NCI-H1417 (cell line): ENCODE measurements at places on chromosomes 2 and 18.

DNA sequence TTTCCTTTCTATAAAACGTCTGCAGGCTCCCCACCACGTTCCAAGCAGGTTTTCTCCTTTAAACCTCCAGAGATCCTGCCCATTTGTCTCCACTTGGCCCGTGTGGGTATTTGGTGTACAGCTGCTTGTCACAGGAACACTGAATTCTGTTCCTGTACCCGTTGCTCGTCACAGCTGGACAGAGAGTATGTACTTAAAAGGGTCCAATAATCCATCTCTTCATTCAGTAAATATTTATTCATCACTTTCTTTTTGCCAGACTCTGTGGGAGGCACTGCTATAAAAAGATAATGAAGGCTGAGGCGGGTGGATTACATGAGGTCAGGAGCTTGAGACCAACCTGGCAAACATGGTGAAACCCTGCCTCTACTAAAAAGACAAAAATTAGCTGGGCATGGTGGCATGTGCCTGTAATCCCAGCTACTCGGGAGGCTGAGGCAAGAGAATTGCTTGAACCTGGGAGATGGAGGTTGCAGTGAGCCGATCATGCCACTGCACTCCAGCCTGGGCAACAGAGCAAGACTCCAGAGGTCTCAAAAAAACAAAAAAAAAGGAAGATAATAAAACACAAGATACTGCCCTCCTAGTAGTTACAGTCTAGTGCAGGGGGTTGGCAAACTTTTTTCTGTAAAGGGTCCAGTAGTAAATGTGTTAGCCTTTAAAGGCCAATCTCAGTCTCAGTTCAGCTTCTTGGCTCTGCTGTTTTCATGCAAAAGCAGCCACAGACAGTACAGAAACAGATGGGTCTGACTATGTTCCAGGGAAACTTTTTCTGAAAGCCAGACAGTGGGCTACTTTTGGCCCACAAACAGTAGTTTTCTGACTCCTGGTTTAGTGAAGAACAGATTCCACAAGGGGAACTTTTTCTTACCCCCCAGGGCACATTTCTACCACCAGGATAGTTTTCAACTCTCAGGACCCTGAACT lies 309.9 kb upstream of the RAB12 start:
- peak; percentile 72 for DNase-seq

DNA sequence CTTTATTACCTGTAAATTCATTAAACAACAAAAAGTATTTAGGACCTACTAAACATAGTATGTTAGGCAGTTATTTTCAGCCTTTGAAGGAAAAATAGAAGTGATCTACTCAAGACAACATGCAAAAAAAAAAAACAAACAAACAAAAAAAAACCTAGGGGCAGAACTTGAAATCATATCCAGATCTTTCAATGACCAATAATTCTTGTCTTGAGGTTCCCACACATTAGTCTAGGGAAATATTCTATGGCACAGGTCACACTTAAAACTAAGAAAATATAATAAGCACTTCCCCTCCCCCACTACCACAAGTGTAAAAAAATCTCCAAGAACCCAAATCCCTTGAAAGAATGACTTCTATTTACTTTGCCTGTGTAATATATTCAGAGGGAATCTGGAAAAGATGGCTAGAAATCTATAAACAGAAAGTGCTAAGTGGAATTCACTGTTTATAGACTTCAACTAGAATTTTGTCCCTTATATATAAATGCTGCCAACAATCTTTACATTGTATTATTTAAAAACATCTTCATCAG lies 3.5 kb downstream of the PELI1 start:
- no peak for DNase-seq

DNA sequence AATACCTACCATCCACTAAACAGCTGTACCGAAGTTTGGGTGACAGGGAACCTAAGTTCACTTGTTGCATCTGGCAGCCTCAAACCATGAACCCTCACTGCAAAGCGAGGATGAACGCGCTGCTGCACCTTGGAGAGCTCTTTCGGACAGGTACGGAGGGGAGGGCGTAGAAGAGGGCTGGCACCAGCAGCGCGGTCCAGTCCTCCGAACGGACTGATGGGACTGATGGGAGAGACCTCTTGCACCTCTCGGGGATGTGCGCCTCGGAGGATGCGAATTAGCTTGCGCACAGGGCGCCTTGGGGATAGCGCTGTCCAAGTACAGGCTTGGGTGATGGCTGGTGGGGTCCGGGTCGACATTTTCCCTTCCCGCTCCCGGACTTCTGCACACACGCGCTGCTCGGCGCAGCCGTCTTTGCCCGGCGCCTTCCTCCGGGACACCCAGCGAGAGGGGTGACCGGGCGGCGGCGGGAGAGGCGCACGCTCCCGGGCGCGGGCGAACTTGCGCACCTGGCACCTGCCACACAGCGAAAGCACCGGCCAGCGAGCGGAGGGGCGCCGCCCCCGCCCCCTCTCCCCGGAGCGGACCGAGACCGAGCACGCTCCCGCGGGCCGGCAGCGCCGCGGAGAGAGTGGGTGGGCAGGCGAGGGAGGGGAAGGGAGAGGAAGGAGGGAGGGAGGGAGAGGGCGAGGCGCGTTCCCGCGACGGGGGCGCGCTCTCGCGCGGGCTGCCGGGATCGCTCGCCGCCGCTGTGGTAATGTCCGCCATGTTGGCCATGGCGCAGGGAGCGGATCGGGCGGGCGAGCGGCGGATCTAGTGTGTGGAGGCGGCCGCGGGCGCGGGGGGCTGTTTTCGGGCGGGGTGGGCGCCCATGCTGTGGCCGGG lies at the start of gene EPC2:
Gene EPC2 (plus strand): TSS at position 754 of the 885 bp plus-strand sequence. CDS start 267 bp downstream, outside the sequence.
- peak; percentile 92 for DNase-seq

DNA sequence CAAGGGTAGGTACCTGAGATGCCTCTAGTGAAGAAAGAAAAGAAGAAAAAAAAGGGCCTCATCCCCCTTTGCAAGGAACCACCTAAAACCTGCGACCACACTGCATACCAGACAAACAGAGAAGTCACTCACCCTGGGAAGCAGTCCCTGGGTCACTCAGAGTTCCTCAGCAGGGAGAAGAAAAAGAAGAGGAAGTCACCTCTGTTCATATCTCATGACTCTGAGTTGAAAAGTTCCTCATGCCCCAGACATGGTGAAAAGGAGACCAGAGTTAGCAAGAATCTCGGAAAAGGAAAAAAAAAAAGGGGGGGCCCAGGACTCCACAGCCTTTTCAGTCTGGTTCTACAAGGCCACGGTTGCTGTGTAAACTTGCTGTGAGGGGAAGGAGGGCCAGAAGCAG lies 478.4 kb upstream of the NRXN1 start:
- DNase-seq: no peak

- DNase-seq: no peak
Observed at GRCh38 chr2:219510512-219511135, 3.7 kb upstream of the ASIC4 start.

GRCh38 chr2:131035112-131035825 lies 58.0 kb downstream of the FAM168B start:
- DNase-seq: no peak

GRCh38 chr2:68987021-68987503 lies 12.6 kb downstream of the GKN1 start:
- no peak for DNase-seq

GRCh38 chr18:77005651-77006195 lies 126.9 kb downstream of the MBP start:
- DNase-seq: no peak

GRCh38 chr2:240893363-240893844 lies 2.6 kb downstream of the MAB21L4 start:
- DNase-seq: no peak

- DNase-seq: no peak
Observed at GRCh38 chr18:11047156-11047555, 102.2 kb downstream of the PIEZO2 start.

DNA sequence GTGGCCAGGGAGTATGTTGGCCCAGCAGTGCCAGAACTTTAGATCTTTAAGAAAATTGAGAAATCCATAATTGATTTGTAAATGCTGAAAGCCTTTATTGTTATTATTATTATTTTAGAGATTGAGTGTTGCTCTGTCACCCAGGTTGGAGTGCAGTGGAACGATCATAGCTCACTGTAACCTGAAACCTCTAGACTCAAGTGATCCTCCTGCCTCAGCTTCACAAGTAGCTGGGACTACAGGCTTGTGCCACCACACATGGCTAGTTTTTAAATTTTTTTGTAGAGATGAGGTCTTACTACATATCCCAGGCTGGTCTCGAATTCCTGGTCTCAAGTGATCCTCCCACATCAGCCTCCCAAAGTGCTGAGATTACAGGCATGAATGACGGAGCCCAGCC lies 143.2 kb upstream of the CCDC68 start:
- peak; percentile 33 for DNase-seq

DNA sequence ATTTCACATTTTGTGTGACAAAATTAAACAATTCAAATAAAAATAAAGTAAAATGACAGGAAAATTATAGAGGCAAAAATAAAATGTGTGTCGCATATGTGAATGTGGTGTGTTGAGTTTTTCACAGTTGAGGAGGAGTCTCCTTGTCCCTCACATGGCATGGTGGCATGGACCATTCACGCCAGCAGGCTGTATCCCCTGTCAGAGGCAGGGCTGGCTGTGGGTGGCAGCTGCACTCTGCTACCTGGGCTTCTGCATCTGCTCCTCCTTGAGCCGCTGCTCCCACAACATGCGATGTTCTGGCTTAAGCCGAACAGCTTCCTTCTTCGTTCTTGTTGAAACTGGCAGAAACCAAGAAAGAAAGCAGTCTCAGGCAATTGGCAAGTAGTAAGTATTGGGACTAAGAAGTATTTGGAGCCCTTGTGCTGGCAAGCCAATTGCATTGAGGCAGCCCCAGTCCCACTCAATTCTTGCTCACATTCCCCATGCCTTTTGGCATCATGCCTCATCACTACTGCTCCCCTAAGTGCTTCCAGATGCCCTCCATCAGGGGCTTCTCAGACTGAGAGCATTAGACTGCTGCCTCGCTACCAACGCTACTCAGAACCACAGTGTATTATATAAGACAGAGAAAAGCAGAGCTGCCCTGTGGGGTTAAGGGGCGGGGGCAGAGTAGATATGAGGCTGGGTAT lies 177.9 kb upstream of the NABP1 start:
- no peak for DNase-seq

- no peak for DNase-seq
Observed at GRCh38 chr2:198702796-198703195, 754.9 kb downstream of the SATB2 start.

- peak; percentile 54 for DNase-seq
Observed at GRCh38 chr2:105573910-105574655, 170.6 kb upstream of the NCK2 start.

GRCh38 chr2:2172516-2172915 lies 158.6 kb downstream of the MYT1L start:
- no peak for DNase-seq

DNA sequence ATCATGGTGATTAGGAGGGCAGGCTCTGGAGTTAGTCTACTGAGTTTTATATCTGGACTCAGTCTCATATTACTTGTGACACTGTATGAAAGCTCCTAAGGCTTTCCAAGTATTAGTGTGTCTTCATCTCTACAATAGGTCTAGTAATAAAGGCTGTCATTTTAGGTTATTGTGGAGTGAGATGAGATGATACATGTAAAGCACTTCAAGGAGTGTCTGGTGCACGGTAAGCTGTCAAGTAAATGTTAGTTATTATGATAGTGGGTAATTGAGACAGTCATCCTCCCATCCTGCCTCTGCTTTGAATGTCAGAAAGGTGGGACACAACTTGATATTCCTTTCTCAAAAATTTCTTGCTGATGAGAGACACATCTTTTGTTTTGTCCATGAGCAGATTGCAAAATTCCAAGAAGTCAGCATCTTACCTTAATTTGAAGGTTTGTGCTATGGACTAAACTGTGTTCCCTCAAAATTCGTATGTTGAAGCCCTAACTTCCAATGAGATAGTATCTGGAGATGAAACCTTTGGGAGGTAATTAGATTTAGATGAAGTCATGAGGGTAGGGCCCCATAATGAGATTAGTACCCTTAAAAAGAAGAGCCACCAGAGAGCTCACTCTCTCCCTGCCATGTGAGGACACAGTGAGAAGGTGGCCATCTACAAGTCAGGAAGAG lies 41.4 kb upstream of the UPP2 start:
- DNase-seq: no peak

GRCh38 chr18:37163119-37163518 lies 334.2 kb downstream of the KIAA1328 start:
- no peak for DNase-seq

- DNase-seq: no peak
Observed at GRCh38 chr18:60910534-60910933, 422.7 kb upstream of the CDH20 start.

DNA sequence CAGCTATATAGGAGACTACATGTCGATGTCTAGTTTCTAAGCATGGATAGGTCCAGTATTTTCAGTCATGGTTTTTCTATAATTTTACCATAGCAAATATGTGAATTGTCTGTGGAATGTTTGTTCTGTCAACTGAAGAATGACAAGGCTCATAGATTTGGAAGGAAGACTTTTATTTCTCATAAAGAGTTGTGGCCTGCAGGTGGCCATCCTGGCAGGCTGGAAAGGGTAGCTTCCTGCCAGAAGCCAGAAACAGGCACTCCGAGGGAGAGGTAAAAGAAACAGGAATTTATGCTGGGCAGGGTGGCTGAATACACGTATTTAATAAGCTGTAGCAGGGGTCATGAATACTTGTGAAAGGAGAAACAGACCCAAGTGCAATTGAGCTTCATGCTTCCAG lies 182.1 kb downstream of the PARD3B start:
- DNase-seq: no peak

GRCh38 chr18:33677891-33678290 lies 99.9 kb downstream of the ASXL3 start:
- no peak for DNase-seq

DNA sequence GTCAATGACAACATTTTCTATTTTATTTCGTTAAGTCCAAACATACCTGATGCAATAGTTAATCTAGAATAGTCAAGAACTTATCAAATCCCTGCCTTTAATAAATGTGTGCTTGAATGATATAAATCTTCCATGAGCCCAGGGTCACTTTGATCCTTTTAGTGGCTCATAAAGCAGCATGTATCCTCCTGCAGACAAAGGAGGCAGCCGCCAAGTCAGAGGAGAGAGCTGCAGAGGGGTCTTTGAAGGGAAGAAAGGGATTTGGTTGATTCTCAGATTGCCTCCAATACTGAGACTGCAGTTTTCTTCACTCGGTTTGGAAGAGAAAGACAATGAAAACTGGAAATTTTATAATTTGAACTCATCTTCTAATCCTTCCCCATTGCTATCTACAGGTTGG lies 378.4 kb upstream of the PIK3C3 start:
- peak; percentile 54 for DNase-seq

GRCh38 chr2:96916646-96917543 lies 47.0 kb upstream of the SEMA4C start:
- no peak for DNase-seq

DNA sequence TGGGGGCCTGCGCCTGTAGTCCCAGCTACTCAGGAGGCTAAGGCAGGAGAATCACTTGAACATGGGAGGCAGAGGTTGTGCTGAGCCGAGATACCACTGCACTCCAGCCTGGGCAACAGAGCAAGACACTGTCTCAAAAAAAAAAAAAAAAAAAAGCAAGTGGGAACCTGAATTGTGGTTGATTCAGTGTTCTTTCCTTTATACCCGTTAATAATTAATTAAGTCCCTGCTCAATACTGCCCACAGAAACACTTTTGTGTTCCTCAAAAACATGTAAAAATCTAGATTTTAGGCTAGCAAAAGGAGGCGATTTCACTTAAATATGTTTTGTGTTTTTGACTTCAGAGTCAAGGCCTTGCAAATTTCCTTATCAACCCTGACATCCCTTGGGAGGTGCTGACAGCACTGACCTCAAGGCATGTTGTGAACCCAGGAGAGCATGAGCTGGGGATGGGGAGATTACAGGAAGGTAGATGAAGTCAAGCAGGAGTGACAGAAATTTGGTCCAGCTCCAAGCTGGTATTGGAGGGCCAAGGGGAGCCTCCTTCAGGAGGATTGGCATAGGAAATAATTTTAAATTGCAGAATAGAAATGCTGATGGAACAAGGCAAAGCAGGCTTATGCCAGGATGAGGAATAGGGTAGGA lies 89.0 kb upstream of the PNPT1 start:
- DNase-seq: no peak

GRCh38 chr2:204933735-204934374 lies 388.6 kb downstream of the PARD3B start:
- DNase-seq: no peak
